ENCODE measurements at places on chromosomes 7 and 10.
A peak's percentile ranks its signal among the peaks of the same experiment; 100 is the strongest.

DNA sequence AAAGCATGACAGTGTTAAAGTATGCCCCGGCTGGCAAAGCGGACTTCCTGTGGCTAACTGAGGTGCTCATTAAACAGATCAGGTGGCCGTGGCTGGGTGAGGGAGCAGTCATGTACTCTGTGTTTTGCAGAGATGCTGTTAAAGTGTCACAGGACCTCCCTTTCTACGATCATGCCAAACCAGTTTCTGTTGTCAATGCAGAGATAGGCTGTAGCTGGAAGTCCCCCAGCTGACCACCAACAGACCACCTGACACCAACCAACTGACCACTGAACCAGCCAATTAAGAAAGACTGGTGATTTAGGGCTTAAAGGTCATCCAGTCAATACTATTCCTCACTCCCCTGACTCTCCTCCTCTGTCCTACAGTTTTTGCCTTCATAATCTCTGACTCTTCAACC, 431.1 kb upstream of the LRGUK start:
- DNase-seq = no peak

DNA sequence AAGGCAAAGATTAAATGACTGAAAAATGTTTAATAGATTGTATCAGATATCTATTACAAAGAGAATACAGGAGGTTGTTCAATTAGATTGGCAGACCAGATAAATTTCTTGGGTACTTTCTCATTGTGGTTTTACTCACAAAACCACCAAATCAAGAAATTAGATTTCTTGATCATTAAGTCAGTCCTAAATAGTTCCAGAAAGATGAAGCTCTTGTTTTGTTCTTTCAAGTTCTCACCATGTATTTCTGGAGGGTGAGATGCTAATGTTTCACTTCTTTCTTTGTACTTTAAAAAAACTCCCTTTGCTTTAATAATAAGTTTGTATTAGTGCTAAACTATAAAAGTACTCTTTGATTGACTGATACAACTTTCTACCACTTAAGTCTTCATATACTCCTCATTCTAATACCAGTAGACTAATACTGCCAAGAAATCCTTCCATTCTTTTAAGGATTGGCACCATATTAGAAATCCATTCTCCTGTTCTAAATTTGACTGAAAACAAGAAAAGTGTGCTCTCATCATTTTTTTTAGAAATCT, 69.4 kb downstream of the RNF133 start:
- no peak for DNase-seq

DNA sequence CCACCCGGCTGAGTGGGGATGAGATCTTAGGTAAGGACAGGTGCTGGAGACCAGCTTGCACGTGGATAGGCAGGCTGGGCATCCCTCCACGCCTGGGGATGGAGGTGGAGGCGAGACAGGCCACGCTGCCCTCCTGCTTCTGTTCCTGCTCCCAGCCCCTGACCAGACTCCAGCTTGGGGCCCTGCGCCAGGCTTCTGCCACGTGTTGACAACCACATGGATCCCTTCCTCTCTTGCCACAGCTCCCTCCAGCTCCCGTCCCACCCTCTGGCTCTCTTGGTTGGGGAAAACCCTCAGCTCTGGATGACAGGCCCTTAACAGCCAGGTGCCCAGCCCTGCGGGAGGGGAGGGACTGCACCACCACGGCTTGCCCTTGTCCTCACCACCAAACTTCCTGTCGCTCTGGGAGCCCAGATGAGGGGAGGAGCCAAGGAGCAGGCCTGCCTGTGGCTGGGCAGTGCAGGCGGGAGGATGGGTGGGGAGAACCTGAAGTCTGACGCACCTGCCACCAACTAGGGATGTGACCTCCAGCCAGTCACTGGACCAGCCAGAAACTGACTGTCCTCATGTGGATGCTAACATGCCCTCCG, 36.0 kb downstream of the KCNH2 start:
- no peak for DNase-seq

DNA sequence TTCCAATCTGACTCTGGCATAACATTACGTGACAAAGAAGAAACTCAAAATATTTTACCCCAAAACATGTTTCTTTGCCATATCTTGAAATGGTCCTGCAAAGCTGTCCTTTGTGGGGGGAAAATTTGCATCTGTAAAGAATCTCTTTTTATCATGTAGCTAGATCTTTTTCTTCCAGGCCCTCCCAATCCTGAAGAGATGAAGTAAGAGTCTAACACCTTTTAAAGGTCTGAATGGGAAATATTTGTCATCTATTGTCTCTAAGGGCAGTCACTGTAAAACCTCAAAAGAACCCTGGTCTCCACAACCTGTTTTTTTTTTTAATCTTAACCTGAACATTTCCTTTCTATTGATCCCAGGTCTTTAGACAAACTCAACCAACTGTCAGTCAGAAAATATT, 8.6 kb downstream of the OR2AE1 start:
- DNase-seq = no peak

- DNase-seq = peak; percentile 11
These were observed 2.3 kb downstream of the HKDC1 start for GRCh38 chr10:69222157-69223027.

DNA sequence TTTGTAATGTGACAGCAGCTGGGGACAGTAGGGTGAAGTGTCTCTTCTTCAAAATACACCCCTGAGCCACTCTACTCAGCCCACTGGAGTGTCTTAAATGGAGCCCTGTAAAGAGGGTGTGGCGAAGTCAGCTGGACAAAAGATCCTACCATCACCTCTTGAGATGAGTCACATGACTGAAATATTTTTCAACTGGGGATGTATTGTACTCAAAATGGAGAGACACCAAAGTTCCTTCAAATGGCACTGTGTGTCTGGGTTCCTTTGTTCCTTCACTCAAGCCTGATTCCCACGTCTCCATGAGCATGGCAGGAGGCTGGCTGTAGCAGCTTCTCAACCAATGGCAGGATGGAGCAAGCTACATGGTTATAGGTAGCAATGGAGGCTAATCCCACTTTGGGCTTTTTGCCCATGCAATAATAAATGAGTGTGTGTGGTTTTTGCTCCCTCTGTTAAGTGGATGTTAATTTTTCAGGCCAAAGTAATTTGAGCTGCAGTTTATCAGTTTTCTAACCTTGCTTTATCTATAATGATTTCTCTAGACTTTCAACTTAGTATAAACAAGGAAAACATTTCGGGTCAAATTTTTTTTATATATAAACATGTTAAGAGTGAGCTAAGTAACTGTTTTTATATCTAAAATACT, 68.2 kb downstream of the CLEC2L start:
- no peak for DNase-seq

GRCh38 chr10:15227611-15228372, 59.3 kb upstream of the NMT2 start:
- DNase-seq = no peak

- no peak for DNase-seq
These were observed 28.8 kb upstream of the ICA1 start for GRCh38 chr7:8290645-8291308.

DNA sequence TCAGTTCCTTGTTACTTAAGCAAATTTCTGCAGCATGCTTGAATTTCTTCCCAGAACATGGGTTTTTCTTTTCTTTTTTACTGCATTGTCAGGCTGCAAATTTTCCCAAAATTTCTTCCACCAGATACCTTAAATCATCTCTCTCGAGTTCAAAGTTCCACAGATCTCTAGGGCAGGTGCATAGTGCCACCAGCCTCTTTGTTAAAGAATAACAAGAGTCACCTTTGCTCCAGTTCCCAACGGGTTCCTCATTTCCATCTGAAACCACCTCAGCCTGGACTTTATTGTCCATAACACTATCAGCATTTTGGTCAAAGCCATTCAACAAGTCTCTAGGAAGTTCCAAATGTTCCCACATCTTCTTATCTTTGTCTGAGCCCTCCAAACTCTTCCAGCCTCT, 389.2 kb downstream of the NXPH1 start:
- DNase-seq = no peak

DNA sequence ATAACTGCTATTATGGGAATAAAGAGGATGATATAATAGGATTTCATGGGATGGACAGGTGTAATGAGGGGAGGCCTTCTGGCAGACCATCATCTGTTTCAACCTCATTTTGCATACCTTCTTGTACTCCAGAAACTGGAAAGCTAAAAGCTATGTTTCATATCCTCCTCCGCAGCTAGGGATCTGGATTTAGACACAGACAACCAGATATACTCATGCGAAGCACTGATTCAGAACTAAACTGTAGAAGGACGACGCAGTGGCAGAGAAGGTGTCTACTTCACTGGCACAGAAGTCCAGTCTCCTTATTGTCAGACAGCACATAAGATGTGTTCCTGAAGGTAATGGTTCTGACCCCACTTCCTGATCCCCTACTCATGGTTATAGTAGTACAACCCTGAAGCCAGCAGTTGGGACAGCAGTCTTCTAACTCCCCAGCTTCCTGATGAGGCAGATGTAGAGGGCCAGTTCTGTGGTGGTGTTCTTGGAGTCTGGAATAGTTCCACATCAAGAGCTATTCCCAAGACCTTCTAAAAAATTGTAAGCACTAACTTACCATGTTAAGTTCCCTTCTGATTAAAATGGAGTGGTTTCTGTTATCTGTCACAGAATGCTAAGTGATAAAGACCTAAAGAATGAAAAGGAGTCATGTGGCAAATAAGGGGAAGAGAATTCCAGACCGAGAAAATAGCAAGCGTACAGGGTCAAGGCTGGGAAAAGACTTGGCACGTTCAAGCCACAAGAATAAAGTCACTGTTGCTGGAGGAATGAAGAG, 550.3 kb downstream of the GRM8 start:
- no peak for DNase-seq

GRCh38 chr10:59433720-59434428, 71.5 kb upstream of the FAM13C start:
- DNase-seq = no peak

- no peak for DNase-seq
These were observed 31.5 kb downstream of the SLC18A2 start for GRCh38 chr10:117272195-117273076.

DNA sequence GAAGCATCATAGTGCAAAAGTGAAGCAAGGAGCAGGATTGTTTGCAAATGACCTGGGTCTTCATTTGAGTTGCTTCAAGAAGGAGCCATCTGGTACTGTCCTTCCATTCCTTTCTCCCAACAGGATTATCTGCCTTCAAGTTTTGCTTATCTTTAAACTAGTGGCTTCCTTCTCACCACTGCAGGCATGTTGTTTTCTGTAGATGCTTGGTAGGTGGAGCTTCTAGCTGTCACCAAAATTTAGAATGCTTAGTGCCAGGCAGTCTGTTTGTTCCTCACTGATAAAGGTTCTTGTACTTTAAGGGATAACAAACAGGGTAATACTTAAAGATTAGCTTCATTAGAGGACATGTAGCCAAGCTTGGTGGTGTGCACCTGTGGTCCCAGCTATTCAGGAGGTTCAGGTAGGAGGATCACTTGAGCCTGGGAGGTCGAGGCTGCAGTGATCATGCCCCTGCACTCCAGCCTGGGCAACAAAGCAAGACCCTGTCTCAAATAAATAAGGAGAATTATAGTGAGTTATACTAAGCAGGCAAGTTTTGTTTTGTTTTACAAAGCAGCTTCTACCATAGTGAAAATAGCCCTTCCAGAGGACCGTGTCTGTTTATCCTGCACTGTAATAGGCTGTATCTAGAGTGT, 5.7 kb downstream of the ARL5B start:
- no peak for DNase-seq

DNA sequence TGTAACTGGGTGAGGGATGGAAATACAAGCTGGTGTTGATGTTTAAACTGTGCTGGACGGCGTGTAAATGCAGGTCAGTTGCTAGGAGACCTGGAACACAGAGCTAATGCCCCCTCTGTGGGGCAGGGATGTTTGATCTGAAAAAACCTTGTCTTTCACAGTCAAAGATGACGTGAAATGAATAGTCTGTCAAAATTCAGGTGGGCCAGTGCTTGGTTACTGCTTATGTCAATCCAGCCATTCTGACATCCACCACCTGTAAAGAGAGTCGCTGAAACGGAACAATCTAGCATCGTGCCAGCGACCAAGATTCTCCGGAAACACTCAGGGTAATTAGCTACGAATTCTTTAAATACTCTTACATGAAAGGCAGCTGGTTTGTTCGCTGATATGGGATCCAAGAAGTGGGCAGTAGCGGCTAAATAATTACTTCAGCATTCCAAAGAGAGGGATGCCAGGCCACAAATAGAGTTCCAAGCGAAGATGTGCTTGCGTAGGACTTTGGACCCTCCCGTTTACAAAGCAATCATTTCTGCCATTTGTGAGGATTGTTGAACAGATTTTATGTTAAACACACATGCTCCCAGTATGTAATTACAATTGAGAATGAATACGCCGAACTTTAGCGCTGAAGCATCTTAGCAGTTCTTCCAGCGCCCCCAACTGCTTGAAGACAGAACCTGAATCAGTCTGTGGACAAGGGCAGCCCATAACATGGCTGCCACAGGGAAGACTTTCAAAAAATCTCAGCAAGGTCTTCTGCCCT, 7.3 kb upstream of the ASB4 start:
- peak; percentile 40 for DNase-seq

Measured in hippocampal formation (tissue), 2 donors.